ENCODE measurements at places on chromosomes 13 and 19.

DNA sequence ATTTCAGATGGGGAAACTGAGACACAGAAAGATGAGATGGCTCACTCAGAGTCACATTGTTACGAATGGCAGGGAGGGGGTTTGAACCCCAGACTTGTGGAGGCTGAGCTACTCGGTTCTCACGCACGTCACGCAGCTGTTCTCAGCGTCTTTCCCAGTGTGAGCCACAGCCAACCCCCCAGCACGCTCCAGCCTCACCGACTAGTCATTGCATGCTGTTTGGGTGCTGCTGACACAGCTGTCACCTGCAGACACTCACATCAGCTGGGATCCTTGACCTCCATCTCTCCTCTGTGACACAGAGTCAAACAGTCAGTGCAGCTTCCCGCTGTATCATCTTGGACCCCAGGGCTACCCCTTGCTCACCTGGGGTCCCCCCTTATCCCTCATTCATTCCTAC, 2.4 kb upstream of the NCAN start:
- no peak for DNase-seq

DNA sequence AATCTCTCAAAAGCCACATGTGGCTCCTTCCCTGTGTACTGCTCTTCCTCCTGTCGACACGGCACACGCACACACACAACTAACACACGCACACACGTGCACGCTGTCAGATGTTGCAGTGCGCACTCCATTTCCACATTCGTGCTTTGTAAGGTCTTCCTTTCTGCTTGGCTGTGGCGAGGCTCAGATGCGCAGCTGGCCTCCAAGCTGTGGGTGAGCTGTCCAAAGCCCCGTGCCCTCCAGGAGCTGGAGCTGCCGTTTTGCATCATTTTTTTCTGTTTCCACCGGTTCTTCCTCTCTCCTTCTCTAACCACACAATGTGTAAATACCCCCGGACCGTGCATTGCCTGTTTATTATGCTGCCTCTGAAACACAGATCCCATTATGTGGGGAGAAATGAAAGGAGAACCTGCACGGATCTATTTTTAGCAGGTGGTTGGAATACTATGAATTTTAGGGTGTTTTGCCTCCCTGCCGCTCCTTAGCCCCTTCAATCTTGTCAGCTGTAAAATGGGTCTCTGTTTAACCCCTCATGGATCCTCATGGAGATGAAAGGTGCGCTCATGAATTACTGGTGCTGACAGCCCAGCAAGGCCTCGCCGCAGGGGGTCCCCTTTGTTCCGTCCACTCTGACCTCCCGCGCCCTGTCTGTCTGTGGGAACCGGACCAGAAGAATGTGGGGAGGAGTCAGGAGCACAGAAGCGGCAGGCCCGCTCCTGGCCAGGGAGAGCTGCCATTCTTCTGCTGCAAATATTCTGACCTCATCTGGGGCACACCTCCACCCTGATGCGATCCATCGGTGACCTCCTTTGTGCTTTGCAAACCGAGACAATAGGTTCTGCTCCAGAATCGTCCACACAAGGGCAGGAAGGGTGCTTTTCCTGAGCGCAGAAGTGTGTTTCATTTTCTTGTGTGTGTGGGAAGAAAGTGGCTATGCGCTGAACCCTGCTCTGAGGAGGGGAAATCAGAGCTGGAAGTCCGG, 137.7 kb downstream of the SOX1 start:
- DNase-seq: no peak

DNA sequence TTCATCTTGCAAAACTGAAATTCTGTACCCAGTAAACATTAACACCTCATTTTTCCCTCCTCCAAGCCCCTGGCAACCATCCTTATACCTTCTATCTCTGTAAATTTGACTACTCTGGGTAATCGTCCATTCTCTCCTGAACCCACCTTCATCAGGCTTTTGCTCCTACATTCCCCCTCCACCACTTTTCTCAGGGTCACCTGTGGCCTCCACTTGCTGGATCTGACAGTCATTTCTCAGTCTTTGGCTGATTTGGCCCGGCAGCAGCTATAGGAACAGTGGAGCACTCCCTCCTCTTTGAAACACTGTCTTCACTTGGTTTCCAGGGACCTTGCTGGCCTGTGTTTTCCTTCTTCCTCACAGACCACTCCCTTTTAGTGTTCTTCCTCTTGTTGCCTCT, 83.5 kb downstream of the LRCH1 start:
- no peak for DNase-seq

- DNase-seq: no peak
Observed at GRCh38 chr19:11141937-11142527, 13.6 kb downstream of the SPC24 start.

DNA sequence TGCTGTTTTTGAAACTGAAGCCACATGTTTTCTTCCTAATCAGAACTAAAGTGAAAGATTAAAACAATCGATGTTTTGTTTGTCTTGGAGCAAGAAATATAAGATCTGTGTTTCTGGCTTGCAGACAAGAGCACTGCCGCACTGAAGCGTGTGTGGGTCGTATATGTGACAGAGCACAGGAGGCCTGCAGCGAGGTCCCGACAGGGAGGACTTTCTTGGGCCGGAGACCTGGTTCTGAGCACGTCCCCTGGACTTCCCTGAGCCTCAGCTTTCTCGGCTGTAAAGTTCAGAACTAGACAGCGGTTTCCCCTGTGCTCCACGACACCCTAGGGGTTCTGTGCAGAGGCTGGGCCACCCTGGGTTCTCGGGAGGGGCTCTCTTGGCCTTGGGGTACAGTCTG, 60.5 kb downstream of the GADD45B start:
- DNase-seq: no peak

- DNase-seq: peak; percentile 12
Observed at GRCh38 chr19:21463449-21464105, 41.8 kb upstream of the ZNF429 start.

DNA sequence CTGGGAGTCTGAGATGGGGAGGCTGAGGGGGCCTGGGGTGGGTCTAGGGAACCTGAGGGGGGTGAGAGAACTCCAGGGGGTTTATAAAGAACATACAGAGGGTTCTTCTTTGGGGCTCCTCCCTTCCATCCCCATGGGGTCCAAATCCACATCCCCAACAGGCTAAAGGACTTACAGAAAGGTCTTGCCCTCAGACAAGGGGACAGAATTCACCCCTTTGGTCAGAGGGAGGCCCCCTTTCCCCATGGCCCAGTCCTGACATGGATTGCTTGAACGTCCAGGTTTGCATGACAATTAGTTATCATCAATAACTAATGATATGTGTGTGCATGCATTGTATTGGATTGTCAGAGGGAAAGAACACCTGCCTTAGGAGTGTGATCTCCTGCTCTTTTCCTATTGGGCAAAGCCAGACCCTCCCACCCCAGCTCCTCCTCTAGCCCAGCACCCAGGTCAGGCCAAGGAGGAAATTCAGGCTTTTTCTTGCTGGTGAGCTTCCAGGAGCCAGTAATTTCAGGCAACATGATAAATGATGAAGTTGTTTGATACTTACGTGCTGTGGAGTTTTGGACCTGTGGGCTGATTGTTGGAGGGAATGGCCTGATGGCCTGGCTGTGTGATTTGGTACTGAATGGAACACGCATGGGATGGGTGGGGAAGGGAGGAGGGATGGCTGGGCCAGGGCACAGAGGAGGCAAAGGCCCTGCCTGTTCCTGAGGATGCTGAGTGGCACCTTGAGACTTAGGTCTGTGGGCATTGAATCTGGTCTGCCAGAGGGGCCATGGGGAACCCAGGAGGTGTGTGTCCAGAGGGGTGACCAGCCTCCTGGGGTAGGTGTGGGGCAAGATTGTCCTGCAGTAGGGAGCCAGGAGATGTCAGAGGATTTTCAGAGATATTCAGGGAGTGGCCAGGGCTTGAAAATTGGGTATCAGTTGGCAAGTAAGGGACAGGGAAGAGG, 1.1 kb downstream of the KLHL26 start:
- no peak for DNase-seq

DNA sequence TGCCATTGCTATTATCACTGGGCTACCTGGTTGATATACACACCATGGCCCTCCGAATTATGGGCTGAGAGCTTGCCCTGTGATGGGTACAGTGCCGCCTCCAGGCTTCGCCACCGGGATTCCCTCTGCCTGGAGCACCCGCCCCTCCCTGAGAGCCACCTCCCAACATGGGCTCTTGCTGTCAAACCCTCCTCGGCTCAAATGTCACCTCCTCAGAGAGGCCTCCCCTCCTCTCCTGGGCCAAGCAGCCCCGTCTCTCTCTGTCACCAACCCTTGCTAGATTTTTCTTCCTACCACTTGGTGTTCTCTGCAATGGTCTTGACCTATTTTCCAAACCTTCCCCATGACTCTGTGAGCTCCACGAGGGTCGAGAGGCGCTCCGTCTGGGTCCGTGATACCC, 12.2 kb upstream of the TLE2 start:
- DNase-seq: no peak

DNA sequence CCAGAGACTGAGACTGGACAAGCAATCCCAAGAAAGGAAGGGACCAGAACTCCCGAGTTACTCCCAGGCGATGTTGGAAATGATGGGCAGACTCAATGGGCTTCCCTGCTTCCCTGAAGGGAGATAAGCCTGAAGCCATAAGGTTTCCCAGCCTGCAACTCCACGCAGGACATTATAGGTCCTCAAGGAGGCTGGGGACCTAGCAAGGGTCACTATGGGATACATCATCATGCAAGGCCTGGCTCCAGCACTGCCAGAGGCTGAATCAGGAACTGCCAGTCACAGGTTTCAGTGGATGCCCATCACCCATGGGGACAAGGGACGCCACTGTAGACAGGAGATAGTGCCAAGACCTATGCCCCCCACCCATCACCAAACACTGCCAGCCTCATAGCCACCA, 338.7 kb downstream of the IRS2 start:
- no peak for DNase-seq

GRCh38 chr19:40139533-40140287, 49.0 kb upstream of the ZNF780A start:
- no peak for DNase-seq

DNA sequence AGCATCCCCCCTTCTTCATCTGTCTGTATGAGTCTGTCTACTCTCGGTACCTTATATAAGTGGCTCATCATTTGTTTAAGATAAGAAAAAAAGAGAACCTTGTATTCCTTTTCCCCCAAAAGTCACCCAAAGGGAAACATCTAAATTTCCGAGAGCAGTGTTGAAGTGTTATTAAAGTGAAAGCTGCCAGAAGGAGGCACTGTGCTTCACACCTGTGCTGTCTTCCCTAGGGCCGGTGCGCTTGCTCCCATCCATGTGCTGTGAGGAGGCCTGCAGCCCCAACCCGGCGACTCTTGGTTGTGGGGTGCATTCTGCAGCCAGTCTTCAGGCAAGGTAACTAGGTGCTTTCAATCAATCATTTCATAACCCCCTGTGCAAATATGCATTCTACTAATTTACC, 97.5 kb downstream of the TNFRSF19 start:
- no peak for DNase-seq

- DNase-seq: no peak
Observed at GRCh38 chr19:14700711-14701375, 11.0 kb downstream of the ZNF333 start.

DNA sequence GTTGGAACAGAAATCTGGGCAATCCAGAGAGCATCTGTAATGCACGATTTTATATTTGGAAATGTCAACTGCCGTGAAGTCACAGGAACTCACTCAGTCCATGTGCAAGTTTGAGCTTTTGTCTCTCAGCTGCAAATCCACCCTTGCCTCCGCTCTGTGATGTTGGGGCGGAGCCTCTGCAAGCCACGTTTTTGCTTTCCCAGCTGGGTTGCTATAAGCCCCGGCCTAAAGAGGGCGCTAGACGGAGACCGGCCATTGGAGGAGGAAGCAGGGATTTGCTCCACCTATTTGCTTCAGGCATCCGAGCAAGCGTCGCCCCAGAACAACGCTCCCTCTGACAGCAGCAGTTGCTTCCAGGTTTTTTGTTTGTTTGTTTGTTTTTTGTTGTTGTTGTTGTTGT, 56.2 kb downstream of the TRPM4 start:
- DNase-seq: no peak

- no peak for DNase-seq
Observed at GRCh38 chr19:15323496-15324235, 8.7 kb downstream of the BRD4 start.

DNA sequence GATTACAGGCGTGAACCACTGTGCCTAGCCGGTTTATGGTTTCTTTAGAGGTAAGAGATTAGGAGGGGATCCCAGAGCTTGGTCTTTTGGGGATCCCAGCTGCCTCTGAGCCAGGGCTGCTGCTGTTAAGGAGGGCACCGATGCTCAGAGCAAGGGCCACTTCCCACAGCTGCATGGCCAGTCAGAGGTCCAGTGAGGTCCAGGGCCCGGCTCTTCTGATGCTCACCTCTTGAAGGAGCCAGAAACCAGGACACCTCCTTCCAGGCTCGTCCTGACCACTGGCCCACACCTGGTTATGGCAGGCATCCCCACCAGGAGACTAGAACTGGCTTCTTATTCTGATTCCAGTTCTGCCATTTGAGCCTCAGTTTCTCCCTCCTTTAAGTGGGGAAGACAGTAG, 149.0 kb downstream of the TEX29 start:
- DNase-seq: no peak

GRCh38 chr19:46296722-46297461, at the start of gene HIF3A:
Gene HIF3A, plus strand, starts transcription at chr19:46297042. Its CDS starts 35 bp downstream, at chr19:46297077.
- no peak for DNase-seq

- no peak for DNase-seq
Observed at GRCh38 chr13:58048670-58049069, 417.1 kb downstream of the PCDH17 start.

DNA sequence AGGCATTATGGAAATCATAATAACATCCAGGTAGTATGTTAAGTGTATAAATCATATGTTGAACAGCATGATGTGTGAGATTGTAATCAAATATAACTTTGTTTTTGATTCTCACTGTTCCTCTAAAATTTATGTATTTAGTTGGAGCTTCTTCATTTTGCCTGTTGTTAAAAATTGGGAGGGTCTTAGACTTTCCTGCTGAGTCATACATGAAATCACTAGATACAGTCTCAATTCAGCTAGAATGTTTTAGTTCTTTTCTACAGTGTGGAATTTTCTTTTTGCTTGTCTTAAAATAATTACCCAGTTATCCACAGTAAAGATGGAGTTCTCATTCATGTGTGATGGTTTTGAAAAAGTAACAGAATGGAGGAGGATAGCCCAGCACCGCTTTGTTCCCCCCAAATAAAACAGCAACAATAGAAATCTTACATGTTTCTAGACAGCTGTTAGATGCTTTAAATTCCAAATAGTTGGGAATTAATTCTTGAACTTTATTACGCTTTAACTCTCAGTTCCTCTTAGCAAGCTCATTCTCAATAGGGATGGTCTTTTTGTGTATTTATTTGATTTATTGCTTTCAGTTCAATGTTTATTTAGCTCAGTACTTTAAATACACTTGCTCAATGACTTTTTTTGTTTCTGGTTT, 109.5 kb downstream of the PDS5B start:
- no peak for DNase-seq

- DNase-seq: no peak
Observed at GRCh38 chr13:46747031-46747820, 49.7 kb downstream of the ESD start.
